ENCODE measurements at places on chromosomes 2 and 18.

GRCh38 chr2:218281449-218281848 is 10.9 kb downstream of the TMBIM1 start:
- DNase-seq, result no peak

DNA sequence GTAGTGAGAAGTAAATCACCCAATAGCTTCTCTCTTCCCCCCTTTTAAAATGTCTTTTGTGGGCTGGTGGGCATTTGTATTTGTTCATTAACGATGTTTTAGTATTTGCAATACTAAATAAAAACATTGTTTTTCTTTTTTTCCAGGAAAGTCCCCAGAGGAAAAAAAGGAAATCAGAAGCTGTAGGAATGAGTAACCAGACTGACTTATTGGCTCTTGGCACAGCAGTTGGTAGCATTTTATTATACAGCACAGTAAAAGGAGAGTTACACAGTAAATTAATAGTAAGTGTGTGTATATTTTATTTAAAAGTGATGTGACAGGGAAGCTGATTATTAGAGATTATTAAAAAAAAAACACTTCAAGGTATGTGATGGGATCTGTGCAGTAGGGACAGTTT is 7.4 kb downstream of the WDR43 start:
- no peak for DNase-seq

- DNase-seq, result no peak
Measured at GRCh38 chr18:74831571-74832250, 234.0 kb downstream of the ZNF407 start.

DNA sequence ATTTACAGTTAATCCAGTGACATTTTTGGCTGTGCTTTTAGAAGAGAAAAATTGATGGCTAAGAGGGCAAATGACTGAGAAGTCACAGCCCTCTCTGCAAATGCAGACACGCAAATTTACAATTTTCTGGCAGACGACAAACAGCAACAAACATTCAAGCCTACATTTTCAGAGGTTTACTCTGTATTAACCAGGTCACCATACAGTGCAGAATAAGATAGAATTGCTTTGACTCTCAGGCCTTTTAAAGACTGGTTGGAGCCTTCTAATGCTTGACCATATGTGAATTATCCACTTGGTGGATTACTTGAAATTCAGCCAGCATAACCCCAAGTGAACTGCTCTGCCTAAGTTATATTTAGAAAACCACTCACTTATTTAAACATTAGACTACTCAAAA is 280.9 kb upstream of the STON1 start:
- no peak for DNase-seq

Data from activated CD4-positive, alpha-beta T cell treated with anti-CD3 and anti-CD28 coated beads, Interleukin-2, Interleukin-6, amounts not matched to agents 100 ng/mL and 50 ng/mL, durations not matched to agents 16 hours and 8 hours (primary cell).